ENCODE measurements at places on chromosomes 6 and 20. TPM values are rescaled to one million over a fixed set of nuclear protein-coding genes. Genes with fewer than 3 reads are reported as not detected.

DNA sequence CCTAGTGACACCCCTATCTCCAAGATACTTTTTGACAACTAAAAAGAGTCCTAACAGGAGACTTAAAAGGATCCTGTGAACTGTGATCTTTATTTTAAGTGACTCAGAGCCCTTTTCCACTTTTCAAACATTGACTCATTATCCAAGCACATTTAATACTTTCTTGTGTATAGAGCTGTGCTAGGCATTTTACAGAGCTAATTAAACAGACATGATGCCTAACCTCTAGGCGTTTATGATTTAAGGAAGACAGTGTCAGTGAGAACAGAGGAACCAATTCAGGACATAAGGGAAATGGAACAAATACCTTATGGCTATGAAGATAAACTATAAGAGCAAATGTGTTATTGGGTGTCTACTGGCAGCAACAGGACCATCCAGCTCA is 282.6 kb downstream of the TPBG start:
- no peak for DNase-seq

- no peak for DNase-seq
Observed at GRCh38 chr6:119163006-119163405, 84.5 kb upstream of the FAM184A start.

DNA sequence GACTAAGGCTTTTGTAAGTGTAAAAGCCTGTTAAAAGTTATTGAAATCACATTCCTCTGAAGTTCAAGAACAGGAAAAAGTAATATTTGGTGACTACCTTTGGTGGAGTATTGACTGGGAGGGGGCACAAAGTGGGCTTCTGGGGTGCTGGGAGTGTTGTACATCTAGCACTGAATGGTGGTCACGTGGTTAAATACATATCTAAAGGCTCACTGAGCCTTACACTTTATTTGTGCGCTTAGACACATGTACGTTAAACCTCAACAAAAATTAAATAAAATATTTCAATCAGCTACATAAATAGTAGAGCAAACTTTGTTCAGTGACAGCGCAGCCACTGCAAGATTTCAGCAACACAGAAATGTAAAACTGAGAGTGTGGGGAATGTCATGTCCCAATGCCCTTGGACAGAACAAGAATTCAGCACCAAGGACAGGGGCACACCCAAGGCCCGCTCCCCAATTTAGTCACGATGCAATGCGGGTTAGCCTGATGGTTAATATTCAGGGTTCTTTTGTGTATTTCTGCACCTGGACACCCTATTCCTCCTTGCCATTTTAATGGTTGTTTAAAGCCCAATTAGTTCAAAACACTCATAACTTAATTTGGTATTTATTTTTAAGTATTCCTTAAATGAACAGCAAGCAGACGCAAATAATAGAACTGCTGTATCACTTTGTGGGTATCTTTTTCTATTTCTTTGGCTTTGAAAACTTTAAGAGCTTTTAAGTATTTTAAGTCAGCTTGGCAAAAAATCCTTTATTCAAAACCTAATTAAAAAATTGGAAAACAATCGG is 37.4 kb downstream of the ANGPT4 start:
- peak; percentile 67 for DNase-seq

DNA sequence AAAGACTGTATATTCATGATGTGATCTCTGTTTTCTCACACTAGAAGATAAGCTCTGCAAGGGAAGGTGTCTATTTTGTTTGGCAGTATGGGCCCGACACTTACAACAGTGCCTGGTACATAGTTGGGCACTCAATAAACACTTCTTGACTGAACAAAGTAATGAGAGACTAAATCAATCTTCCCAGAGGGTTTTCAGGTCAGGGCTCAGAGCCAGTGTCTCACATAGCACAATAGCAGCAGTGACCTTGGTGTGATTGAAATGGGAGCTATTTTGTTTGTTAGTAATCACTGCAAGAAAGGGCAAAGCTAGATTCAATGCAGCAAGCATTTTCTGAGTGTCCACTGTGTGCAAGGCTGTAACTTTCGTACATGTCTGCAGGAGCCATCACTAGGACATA is 26.4 kb upstream of the GCM1 start:
- no peak for DNase-seq

- DNase-seq = no peak
Observed at GRCh38 chr6:64376394-64376793, 740.8 kb downstream of the PHF3 start.

DNA sequence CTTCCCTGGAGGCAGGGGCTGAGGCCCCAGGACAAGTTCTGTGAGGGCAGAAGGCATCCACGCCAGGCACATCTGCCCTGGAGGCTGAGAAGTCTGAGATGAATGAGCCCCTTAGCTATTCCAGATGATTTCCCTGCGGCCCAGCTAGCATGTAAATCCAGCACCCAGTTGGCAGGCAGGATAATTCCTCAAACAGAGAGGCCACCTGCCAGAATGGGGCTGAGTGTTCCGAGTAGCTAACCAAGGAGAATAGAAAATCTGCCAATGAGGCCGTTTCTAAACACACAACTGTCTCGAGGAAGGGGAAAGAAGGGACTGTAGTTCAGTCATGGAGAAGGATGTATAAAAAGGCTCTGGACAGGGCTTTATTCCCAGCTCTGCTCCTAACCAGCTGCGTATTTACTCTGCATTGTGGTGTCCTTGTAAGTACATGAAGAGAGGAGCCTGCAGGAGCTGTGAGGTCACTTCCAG is 211.4 kb upstream of the CDYL start:
- no peak for DNase-seq

Gene MAS1
- 0.03 TPM for polyA plus RNA-seq

Gene GPR6
- not detected for polyA plus RNA-seq

Gene RBPJL
- not detected for polyA plus RNA-seq

Gene GNRH2
- 0.73 TPM for polyA plus RNA-seq

Gene MOXD1
- 197 TPM for polyA plus RNA-seq
